ENCODE measurements at places on chromosomes 11 and 22.

GRCh38 chr22:23034621-23035556, 35.4 kb upstream of the GNAZ start:
- no peak for DNase-seq

- no peak for DNase-seq
These were observed 1.7 kb downstream of the ESRRA start for GRCh38 chr11:64306876-64307622.

DNA sequence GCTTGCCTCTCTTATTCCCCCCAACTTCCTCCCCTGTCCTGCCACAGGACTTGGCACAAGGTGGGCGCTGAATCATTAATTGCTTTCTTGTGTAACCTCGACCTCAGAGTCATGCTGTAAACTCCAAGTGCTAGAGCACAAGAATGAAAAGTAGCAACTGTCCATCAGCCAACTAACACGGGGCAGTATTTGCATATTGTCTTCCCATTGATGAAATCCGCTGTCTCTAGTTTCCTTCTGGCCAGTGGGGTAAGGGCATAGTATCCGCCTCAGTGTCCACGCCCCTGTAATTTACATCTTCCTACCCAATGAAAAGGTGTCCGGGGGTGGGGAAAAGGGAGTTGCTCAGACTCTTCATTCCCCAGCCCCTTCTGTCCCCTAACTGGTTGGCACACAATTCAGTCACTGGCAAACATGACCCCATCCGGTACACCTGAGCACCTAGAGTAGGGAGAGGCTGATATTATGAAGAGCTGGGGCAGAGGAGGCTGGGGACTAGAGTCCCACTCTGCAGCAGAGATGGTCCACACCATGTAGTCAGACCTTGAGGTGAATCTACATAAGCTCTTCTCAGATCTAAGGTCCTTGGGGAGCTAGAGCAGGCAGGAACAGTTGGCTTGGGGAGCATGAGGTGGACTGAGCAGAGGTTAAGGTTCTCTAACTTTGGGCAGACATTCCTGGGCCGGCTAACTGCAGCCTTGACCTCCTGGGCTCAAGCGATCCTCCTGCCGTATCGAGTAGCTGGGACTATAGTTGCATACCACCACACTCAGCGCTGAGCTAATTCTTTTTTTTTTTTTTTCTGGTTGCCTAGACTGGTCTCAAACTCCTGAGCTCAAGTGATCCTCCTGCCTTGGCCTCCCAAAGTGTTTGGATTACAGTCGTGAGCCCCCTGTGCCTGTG, 6.8 kb upstream of the GGA1 start:
- no peak for DNase-seq

GRCh38 chr11:100119176-100119575, 567.9 kb upstream of the ARHGAP42 start:
- no peak for DNase-seq

GRCh38 chr11:95599959-95600586, 189.5 kb downstream of the FAM76B start:
- peak; percentile 13 for DNase-seq

DNA sequence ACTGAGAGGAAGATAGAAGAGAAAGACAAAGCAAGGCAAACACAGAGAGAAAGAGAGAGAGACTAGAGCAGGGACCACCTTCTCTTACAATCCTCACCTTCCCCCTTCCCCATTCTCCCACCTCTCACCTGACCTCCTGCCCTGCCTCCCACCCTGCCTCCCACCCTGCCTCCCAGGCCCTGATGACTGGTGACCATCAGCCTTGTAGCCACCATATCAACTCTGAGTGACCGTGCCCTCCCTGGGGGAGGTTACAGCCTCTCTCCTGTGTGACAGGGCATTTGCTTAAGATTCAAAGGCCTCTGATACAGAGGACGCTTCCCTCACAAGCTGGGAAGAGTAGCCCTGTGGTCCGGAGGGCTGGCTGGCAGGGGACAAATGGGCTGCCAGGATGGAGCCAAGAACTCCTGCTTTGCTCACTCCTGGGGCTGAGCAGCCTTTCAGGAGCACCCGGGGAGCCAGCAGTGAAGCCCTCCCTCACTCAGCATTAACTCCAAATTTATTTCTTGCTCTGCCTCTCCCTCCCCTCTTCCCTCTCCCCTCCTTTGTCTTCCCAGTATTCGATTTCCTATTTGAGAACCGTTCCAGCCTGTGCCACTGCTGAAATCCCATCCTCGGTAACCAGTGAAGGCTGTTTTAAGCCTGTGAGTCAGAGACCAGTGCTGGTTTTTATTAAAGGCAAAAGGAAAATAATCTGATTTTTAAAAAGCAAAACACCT, 125.2 kb upstream of the SYT13 start:
- no peak for DNase-seq

GRCh38 chr11:69486056-69486772, 4.8 kb downstream of the LINC01488 start:
- no peak for DNase-seq

DNA sequence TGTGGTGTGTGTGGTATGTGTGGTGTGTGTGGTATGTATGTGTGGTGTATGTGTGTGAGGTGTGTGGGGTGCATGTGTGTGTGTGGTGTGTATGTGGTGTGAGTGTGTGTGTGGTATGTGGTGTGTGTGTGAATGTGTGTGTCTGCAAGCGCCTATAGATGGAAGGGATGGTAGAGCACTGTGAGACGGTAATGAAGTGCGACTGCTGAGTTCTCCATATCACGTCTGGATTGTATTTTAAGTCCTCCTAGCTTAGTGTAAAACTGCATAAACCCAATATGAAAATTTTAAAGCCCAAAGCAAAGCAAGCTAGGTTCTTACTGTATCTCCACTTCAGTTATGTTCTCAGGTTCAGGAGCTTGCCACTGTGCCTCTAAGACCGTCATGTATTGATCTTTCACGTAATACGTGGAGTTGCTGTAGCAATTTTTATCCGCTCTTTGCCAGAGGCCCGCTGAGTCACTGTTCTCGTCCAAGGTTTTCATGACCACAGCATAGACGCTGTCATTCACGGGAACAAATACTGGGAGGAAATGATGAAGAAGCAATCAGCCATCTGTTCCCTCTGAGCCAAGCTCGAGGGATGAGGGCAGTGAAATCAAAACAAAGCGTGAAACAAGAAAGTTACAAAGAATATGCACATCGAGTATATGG, 5.5 kb downstream of the PLET1 start:
- DNase-seq, result no peak

- DNase-seq, result no peak
These were observed 138.4 kb downstream of the FAT3 start for GRCh38 chr11:92362989-92363388.

DNA sequence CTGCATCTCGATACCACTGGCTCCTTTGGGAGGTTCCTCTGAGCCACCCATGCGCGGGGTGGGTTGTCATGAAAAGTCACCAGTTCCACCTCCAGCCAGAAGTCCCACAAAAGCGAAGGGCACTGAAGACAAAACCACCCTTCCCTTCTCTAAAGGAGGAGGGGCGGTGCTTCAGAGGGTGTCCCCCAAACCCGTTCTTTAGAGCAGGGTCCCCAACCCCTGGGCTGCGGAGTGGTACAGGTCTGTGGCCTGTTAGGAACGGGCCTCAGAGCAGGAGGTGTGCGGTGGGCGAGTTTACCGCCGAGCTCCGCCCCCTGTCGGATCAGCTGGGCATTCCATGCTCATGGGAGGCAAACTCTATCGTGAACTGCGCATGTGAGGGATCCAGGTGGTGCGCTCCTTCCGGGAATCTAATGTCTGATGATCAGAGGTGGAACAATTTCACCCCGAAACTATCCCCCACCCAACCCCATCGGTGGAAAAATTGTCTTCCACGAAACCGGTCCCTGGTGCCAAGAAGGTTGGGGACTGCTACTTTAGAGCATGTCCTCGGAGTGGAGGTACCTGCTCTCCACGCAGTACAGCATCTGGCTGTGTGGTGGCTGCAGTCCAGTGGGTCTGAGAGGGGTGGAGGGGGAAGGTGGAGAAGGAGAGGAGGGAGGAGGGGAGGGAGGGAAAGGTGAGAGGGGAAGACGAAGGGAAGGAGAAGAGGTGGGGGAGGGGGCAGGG, 72.9 kb upstream of the SEPTIN5 start:
- no peak for DNase-seq

- DNase-seq, result peak; percentile 98
These were observed 26.3 kb upstream of the GRK2 start for GRCh38 chr11:67239783-67240575.

- no peak for DNase-seq
These were observed 30.7 kb downstream of the PITPNB start for GRCh38 chr22:27888310-27888709.

- no peak for DNase-seq
These were observed 54.8 kb upstream of the YPEL1 start for GRCh38 chr22:21790359-21790758.

GRCh38 chr11:121163658-121164308, 62.7 kb downstream of the TECTA start:
- no peak for DNase-seq

DNA sequence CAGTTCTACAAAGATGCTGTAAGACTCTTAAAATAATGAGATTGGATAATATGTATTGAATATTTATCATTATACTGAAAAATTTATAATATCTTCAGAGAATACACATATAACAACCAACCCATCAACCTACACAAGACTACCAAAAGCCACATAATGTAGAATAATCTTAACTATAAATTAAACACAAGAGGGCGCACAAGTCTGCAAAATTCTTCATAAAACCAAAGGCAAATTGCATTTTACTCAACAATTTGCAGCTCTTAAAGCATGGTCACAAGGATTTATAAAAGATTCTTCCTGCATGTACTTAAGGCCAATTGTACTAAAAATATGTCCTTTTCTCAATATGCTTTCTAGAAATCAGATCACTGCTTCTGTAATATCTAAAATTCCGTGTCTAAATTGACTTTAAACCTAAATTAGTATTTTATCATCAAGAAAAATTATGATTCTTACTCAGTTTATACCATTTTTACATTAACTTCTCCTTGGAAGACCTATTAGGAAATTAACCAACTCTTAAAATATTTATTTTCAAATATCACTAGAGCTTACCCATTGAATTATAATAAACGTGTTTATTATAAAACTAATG, 79.0 kb downstream of the TTC28 start:
- no peak for DNase-seq

DNA sequence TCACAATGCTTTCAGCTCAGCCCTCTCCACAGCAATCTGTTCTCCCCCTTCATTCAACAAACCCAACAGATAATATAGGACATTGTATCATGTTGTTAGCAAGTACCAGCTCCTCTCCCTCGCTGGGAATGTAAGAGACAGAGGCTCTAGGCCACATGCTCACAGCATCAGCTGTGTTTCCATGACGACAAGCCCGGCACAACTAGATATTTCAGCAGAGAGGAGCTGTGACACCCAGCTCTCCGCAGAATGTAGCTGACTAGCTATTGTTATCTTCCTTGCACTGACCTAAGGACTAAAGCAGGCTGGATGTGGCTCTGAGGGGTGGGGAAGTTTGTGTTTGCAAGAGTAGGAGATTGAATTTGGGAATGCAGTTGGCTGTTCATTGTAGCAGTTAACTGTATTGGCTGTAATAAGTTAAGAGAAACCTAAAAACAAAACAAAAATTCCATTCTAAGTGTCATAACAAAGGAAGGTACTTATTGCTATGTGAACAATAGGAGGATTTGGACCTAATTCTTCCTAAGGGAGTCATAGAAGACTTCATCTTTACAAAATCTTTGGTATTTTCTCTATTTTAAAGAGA, 28.0 kb upstream of the RRAS2 start:
- no peak for DNase-seq

DNA sequence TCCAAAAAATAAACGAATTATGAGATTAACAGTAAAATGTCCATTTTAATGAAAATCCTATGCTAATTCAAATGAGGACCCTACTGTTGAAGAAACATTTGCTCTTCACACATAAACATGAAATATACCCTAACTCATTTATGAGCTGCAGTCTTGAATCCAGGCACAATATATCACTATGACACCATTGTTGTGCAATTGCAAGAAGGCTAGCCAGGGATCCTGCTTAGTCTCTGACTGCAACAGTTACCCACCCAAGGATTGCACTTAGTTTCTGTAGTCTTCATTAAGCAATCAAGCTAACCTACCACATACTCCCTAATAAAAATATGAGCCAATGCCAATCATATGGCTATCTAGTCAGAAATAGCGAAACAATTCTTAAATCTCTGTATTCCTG, 981.0 kb upstream of the FAT3 start:
- no peak for DNase-seq

DNA sequence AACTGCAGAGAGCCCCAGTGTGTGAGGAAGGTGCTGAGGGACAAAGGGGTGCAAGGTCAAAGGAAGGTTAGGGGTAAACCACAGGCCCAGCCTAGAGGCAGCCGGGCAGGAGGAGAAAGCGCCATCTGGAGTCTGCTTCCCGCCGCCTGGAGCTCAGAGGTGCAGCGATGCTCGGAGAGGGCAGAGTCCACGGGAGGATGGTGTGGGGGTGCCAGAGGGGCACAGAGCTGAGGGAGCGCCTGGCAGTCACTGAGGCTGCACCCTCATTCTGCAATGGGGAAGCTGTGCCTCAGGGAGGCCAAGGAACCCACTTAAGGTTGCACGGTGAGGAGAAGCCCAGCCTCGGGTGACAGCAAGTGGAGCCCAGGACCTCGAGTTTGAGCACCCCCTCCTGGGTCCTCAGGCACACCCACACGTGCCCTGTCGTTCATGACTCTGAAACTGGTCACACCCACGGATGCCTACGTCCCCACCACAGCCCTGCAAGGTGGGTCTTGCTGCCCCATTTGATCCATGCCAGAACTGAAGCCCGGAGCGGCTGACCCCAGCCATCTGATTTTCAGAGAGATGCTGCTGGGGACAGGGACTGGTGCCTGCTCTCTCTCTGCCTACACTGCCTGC, 1.6 kb downstream of the IL2RB start:
- peak; percentile 60 for DNase-seq

GRCh38 chr11:78742430-78742829, 167.8 kb upstream of the NARS2 start:
- DNase-seq, result no peak

DNA sequence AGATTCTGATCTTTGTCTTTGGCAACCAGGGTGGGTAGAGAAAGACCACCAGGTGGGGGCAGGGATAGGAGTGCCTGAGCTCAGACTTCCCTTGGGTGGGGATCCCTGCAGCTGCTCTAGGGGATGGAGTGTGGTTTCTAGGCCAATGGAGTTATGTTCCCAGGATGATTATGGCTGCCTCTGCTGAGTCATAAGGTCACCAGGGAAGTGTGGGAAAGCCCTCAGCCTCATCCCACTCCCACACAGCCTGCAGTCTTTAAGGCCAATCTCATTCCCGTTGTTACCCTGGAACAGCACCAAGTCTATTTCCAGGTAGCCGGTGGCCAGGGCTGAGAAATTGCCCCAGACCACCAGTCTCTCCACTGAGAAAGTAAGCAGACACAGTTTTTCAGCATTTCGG, 2269.3 kb upstream of the RAG2 start:
- DNase-seq, result no peak

DNA sequence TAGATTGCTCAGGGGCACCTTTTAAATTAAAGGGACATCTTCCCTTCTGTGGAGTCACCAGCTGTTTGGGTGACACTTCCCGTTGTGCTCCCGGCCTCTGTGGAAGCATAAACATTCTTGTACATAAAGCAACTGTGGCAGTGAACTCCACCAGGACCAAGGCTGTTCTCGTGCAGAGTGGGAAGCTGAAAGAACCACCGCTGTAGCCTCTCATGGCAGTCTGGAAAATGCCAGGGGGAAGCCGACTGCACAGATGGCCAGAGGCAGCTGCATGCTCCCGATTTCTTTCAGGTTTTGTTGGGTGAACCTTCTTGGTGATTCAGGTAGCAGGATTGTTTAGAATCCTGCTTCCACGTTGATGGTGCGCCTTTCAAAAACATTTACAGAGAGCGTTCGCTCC, 10.3 kb downstream of the UBASH3B start:
- DNase-seq, result no peak
